Thymus (tissue), 14 donors: ENCODE measurements at places on chromosomes 6 and 20.

- no peak overlapping the region for H3K27ac ChIP-seq
- H3K4me1 ChIP-seq = no peaks in the 10 kb centered on the region
- H3K36me3 ChIP-seq = no peaks in the 10 kb centered on the region
- no peak overlapping the region for H3K4me3 ChIP-seq
These were observed 33.3 kb upstream of the PRSS16 start for GRCh38 chr6:27214126-27214601.

DNA sequence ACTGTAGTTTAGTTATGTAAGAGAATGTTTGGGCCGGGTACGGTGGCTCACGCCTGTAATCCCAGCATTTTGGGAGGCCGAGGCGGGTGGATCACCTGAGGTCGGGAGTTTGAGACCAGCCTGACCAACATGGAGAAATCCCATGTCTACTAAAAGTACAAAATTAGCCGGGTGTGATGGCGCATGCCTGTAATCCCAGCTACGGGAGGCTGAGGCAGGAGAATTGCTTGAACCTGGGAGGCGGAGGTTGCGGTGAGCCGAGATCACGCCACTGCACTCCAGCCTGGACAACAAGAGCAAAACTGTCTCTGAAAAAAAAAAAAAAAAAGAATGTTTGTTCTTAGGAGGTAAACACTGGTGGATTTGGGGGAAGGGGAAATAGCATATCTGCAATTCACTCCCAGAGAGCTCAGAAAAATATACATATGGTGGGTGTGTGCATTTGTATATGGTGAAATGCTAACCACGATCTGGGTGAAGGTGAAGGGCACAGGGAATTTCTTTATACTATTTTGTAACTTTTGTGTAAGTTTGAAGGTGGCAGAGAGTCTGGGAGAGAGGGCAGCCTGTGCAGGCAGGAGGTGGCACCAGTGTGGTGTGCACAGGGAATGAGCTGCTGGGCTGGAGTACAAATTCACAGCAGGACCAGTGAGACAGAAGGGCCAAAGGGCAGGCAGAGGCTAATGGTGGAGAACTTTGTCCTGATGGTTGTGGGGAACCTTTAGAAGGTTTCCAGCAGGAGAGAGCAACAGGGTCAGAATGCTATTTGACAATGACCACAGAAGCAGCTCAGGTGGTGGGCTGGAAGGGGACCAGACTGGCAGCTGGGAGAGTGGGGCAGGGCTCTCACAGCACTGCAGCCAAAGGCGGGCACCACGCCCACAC is 42.4 kb downstream of the SSR1 start:
- H3K27me3 ChIP-seq = no peaks in the 10 kb centered on the region
- no peaks in the 10 kb centered on the region for H3K4me1 ChIP-seq
- no peaks in the 10 kb centered on the region for H3K36me3 ChIP-seq

- no peak for DNase-seq
- H3K36me3 ChIP-seq = no peaks in the 10 kb centered on the region
- no peaks in the 10 kb centered on the region for H3K27me3 ChIP-seq
- peaks cover 48% of the 10 kb centered on the region for H3K4me1 ChIP-seq
- no peak overlapping the region for H3K27ac ChIP-seq
These were observed 5.4 kb downstream of the CSTL1 start for GRCh38 chr20:23444859-23445258.

DNA sequence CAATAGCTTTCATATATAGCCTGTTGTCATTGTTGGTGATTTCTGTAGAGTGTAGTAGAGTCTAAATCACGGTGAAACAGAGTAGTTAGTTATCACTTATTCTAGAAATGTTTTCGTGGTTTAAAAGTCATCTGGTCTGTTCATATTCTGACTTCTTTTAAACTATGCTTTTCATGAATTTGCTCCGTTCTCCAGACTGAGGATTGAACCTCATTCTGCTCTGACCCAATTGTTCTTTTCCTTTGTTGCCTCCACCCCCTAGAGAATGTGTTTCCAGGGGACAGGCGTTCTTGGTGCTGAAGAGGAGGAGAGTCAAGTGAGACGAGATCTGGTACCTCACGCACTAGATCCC is 748 bp upstream of the ZNF292 start:
- H3K4me3 ChIP-seq = peak overlapping the region; percentile 89
- no peaks in the 10 kb centered on the region for H3K36me3 ChIP-seq
- no peaks in the 10 kb centered on the region for H3K27me3 ChIP-seq
- H3K4me1 ChIP-seq = peaks cover 13% of the 10 kb centered on the region

DNA sequence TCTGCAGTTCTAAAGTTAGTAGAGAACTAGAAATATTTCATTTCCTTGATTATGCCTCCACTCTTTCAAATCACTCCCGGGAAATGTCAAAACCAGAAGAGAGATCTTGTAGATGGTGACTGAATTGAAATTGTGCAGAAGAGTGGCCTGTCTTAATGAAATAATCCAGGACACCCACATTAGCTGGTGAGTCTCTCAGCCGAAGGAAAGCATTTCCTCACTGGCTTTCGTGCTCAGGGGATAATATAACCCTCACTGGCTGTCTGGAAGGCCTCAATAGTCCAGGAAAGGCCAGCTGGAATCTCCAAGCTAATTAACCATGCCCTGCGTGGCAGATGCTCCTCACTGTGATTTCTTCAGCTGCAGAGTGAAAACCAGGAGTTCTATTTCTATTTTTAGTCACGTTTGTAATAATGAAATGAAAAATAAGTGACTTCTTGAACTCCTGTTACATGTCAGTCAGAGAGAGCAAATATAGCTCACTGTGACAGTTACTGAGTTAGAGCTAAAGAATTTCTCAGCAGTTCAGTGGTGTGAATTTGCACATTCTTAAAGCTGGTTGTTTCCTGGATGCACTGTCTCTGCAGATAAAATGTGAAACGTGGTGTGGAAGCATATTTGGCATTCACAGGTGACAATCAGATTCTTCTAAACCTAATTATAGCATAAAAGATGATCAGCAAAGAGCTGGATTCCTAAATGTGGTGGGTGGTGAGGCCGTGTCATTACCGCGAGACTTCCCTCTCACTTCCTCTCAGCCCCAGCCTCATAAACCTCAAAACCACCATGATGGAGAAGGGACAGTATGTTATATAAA is 211.7 kb downstream of the LMBRD1 start:
- H3K4me1 ChIP-seq = no peaks in the 10 kb centered on the region
- no peak overlapping the region for H3K4me3 ChIP-seq
- DNase-seq = no peak

GRCh38 chr6:134863763-134864510 is 86.0 kb downstream of the ALDH8A1 start:
- H3K4me1 ChIP-seq = no peaks in the 10 kb centered on the region
- no peak overlapping the region for H3K27ac ChIP-seq
- no peak overlapping the region for H3K4me3 ChIP-seq
- no peaks in the 10 kb centered on the region for H3K36me3 ChIP-seq
- no peaks in the 10 kb centered on the region for H3K27me3 ChIP-seq

DNA sequence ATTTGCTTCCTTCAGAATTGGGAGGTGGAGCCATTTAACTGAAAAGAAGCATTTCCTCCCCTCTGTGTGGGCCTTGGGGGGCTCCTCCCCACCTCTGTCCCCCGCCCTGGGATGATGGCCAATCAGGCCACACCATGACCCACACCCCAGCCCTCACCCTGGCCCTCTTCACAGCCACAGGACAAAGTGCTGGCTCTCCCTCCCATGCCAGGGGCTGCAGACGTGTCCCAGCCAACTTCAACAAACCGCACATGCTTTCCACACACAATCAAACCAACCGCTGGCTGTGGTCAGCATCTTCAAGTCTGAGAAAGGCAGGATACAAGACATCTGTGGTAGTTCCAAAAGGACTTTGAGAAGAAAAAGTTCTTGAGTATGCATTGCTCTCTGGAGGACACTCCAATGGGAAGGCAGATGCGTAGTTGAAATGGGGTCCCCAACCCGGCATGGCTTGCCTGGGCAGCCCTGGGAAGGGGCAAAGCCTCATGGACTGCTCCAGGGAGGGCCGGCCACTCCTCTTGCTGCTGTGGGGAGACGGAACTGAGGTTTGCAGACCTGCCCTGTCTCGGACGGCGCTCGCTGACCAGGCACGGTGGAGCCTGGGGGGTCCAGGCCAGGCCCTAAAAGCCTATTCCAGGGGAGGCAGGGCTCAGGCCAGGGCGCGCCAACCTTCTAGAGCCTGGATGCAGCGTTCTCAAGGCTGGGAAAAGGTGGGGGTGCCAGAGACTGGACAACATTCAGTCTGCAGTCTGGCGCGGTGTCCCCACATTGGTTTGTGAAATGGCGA is 12.2 kb downstream of the TTLL2 start:
- H3K36me3 ChIP-seq = peaks cover 6% of the 10 kb centered on the region
- no peak overlapping the region for H3K27ac ChIP-seq
- no peaks in the 10 kb centered on the region for H3K27me3 ChIP-seq
